LNCaP clone FGC (cell line): ENCODE measurements at places on chromosomes 1 and 21.

- no peak for DNase-seq
Observed at GRCh38 chr1:176795929-176796328, 333.0 kb downstream of the PAPPA2 start.

GRCh38 chr21:43812139-43812821 lies 22.9 kb downstream of the RRP1 start:
- no peak for DNase-seq

GRCh38 chr21:41851090-41851790 lies 27.9 kb downstream of the PRDM15 start:
- no peak for DNase-seq

DNA sequence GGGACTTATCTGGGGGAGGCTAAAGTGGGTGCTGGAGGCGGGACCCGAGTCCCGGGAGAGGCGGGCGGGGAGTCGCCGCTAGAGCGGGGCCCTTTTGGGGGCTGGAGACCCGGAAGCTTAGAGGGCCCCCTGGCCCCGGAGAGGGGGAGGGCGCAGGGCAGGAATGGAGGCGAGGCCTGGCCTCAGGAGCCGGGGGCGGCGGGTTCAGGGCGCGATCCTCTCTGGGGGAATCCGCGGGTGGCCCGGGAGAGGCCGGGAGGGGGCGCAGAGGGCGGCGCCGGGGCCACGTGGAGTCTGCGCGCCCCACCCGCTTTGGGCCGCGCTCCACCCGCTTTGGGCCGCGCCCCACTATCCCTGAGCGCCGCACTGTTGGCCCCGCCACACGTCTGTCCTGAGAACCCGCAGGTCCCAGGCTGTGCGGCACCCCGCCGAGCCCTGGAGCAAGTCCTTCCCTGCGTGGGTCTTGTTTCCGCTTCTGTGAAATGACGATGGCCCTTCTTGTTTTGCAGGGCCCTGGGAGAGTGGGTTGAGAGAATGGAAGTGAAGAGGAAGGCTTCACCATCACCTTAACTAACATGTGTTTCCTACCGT lies 84.4 kb downstream of the NKAIN1 start:
- DNase-seq: no peak

GRCh38 chr1:113390871-113391648 lies 745 bp downstream of the MAGI3 start:
- peak; percentile 31 for DNase-seq

DNA sequence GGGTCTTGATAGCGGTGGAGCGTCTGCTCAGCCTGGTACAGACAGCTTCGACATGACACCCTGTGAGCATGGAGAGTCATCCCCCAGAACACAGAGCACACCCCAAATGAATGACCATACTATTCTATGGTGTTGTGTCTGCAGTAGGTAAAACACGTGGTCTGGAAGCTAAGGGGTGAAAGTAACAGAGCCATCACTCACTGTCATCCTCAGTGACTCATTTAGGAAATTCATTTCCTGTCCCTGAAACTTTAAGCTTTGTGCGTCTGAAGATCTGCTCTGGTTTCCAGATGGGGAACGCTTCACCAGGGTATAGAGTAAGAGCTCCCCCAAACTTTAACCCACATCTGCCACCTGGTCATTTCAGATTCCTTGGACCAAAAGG lies 94.8 kb upstream of the DISP3 start:
- no peak for DNase-seq

DNA sequence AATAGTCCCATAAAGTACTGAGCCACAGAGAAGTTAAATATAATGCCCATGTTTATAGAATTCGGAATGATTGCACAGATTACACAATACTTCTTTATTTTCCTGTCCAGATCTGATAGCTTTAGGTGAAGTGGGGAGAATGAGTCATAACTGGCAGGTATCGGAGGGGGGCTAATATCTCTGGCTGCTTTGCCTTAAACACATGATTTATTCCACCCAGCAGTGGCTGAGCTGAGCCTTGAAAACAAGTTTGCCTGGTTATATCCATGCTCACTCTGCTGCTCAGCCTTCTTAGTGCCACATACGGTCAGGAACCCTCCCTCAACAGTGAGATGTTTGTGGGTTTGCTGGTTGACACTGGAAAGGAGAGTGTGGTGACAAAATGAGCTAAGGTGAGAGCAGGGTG lies 119.7 kb upstream of the ZNF648 start:
- no peak for DNase-seq

GRCh38 chr1:6181347-6181770 lies 1.2 kb upstream of the CHD5 start:
- DNase-seq: no peak

DNA sequence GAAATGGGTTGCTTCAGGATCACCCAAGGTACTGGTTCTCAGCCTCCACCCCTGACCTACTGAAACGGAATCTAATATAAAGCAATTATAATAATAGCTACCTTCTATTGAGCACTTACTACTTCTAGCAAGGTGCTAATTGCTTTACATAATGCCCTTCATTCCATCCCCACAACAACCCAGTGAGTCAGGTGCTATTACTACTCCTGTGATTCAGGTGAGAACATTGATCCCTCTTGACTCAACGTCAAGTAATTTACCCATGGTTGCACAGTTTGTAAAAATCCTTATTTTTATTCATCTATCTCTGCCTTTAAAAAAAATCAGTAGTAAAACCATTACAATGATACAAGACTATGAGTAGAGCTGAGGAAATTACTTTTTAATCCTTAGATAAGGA lies 85.2 kb downstream of the UCHL5 start:
- no peak for DNase-seq

DNA sequence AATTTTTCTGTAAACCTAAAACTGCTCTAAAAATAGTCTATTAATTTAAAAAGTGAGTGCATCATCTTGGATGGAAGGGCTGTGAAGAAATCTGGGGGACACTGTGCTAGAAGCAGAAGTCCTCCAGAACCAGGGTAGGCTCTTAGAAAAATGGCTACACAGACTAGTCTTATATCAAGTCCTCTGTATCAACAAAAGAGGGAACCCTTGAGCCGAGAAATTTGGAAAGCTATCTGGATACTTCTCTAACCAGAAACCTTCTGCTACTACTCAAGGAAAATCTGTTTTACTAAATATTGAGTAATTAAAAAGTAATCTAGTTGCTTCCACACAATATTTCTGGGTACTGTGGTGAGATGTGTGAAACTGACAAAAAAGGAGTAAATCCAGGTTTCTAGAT lies 92.1 kb downstream of the WDR3 start:
- no peak for DNase-seq

GRCh38 chr1:204793259-204793914 lies 77.3 kb upstream of the NFASC start:
- no peak for DNase-seq

DNA sequence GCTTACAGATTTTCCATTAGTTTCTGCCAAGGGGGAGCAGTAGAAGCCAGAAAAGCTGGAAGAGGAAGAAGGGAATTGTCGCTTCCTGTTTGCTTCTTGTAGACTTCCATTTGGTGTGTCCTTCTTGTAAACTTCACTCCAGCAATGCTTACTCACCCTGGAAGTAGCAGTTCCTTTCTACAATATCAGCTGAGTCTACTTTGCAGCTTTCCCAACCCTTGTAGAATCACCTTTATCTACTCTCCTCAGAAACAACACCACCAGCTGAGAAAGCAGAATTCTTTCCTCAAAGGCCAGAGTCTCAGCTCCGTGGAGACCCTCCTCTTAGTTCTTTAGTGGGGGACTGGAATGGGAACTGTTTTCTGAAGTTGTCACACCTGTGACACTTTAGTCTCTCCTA lies 1136.7 kb upstream of the TMPRSS15 start:
- no peak for DNase-seq

DNA sequence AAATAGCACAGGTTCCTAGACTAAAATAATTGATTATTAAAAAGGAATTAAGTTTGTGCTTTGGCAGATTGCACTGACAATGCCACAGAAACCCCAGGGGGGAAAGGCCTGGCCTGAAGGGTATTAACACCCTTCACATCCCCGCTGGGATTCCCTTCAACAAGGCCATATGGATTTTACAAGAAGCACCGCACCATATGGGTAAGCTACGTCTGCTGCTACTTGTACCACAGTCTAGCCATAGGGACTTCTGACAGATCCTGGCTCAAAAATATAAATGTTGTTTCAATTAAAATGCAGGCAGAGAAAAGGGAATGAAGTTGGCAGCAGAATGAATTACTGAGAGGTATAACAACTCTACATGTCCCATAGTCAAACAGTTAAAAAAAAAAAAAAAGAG lies 101.0 kb downstream of the DENND1B start:
- DNase-seq: no peak

DNA sequence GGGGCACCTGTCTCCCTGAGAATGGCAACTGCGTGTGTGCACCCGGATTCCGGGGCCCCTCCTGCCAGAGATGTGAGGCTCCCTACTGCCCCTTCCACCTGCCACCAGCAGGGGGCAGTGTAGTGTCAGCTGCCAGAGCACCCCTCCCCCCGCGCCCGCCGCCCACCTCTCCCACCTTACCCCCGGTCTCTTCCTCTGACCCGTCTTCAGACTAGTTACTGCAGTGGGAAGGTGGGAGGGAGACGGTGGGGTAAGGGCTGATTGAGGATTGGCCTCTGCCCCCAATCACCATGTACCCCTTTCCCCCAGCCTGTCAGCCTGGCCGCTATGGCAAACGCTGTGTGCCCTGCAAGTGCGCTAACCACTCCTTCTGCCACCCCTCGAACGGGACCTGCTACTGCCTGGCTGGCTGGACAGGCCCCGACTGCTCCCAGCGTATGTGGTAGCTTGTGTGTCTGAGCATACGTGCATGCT lies 10.1 kb upstream of the LRRC71 start:
- no peak for DNase-seq
